Aorta (tissue), 5 donors: ENCODE measurements at places on chromosomes 5 and 9. TPM values are rescaled to one million over a fixed set of nuclear protein-coding genes. Genes with fewer than 3 reads are reported as not detected.

WHRN gene
- polyA plus RNA-seq: 1.5 TPM

DNA sequence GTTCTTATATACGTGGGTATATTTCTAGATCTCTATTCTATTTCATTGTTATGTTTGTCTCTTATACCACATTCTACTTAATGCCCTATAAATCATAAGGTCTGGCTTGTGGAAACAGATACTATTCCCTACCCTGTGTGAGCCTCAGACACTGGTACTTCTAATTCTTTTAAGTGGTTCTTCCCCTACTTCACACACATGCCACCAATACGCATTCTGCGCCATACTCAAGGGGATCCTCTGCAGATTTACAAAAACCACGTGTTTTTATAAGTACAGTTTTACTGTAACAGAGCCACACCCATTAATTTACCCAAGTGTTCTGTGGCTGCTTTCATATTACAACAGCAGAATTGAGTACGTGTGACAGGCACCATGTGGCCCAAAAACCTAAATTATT is 195.6 kb downstream of the SAXO1 start:
- DNase-seq: no peak

DNA sequence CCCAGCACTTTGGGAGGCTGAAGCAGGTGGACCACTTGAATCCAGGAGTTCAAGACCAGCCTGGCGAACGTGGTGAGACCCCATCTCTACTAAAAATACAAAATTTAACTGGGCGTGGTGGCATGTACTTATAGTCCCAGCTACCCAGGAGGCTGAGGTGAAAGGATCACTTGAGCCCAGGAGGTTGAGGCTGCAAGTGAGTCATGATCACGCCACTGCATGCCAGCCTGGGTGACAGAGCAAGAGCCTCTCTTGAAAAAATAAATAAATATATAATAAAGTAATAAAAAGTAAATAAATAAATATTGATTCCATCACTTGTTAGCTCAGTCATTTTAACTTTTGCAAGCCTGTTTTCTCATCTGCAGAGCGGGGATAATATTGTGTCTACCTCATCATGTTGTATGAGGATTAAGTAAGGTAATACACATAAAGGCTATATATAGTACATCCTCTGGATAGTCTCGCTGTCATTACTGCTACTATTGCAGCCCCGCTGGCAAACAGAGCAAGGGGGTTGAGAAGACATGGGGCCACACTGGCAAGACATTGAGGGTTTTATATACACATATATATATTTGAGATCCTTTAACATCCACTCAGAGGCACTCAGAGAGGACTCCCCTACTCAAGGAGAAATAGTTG is 210.9 kb downstream of the C9orf152 start:
- DNase-seq: no peak

TTC23L gene
- polyA plus RNA-seq: not detected
